ENCODE measurements at places on chromosomes 6 and 20. TPM values are rescaled to one million over a fixed set of nuclear protein-coding genes. Genes with fewer than 3 reads are reported as not detected.

Gene GFRAL
- total RNA-seq = not detected

Gene MRAP2
- total RNA-seq = 1.4 TPM

Gene EYA4
- total RNA-seq = 0.86 TPM

Gene TPD52L2
- total RNA-seq = 58.2 TPM

Gene FOXQ1
- not detected for total RNA-seq

Gene SDC4
- 11.5 TPM for total RNA-seq

Gene PCMTD2
- 65.4 TPM for total RNA-seq

Gene SCRT2
- 4.1 TPM for total RNA-seq

Gene SPEF1
- 0.54 TPM for total RNA-seq

Gene CCDC170
- total RNA-seq = 0.25 TPM

Gene GABRR1
- total RNA-seq = not detected

Gene C20orf141
- total RNA-seq = not detected

Gene NAPB
- 14.7 TPM for total RNA-seq

Gene ERGIC3
- total RNA-seq = 267 TPM

Gene LRRC73
- total RNA-seq = 2.1 TPM

Gene COL11A2
- total RNA-seq = 4.2 TPM

Gene CYP21A2
- 0.23 TPM for total RNA-seq

Measured in neural crest cell (in vitro differentiated cells).